ENCODE measurements at places on chromosomes 5 and 9.

DNA sequence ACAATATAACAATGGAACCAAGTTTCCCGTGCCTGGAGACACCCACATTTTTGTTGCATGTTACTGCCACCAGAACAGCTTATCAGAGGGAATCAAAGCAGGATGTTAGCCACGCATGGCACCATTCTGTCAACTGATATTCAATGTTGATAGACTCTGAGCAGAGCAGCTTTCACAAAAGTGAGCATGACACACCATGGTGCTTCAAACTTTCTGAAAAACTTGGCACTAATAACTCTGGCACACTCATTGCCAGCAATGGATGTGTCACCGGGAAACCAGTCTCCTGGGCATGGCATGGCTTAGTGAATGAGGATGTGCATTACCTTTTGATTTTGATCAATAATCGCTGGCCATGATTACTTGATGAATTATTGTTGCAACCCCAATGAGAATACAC lies 19.7 kb downstream of the NIPSNAP3B start:
- DNase-seq: no peak

- DNase-seq: no peak
Observed at GRCh38 chr5:143851383-143851782, 39.4 kb downstream of the HMHB1 start.

DNA sequence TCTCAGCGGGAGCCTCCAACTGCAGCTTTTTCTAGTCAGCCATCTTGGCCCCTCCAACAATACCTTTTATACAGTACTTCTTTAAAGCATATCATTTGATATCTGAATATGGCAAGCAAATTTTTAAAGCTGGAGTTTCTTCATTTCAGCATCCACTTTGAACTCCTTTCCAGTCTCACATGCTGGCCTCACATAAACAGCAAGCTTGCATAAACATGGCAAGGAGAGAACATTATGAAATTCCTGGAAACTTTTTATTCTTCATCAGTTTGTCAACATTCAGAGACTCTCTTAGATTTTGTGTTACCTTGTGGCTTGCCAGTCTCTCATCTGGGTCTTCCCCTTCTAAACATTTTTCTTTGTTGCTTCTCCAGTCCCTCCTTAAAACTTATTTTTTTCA lies 745.3 kb downstream of the NR2F1-AS1 start:
- no peak for DNase-seq

DNA sequence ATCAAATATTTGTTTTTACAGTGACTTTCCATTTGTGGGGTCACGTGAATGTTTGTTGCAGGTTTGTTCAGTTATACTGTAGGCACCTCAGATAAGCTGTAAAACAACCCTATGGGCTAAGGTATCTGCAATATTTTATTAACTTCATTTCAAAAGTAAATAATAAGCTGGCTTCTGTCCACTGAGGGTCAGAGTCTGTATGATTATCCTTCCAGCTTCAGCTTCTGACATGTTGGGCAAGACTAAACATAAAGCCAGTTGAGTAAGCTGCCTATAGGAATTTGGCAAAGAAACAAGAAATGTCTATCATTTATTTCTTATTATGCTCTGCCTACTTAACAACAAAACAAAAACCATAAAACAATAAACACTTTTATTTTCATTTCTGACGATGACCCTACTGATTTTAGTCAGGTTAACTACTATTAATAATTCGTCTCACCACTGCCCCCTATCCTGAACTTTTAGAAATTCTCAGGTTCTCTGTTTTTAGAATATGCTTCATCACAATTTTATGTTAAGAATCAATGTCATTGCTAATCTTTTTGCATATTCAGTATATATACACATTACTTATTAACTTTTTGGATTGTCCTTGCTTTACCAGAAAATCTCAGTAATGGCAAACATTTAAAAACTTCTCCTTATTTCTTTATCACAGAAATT lies 413.6 kb upstream of the ADAMTSL1 start:
- DNase-seq: no peak

- DNase-seq: no peak
Observed at GRCh38 chr5:99795031-99795430, 740.1 kb upstream of the FAM174A start.

DNA sequence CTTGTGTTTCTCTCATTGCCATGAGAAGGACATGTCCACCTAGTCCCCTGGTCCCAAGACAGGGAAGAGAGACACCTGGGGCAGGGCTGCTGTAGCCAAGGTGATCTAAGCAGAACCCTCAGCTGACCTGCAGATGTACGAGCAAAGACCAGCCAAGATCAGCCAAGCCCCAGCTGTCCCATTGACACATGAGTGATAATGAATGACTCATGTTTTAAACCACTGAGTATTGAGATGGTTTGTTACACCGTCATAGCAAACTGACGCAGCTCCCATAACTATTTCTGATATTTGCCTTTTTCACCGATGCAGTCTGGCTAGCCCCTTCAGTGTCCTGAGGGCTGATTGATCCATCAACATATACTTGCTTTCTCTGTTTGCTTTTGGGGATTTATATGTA lies 6.7 kb downstream of the OR1K1 start:
- no peak for DNase-seq

GRCh38 chr9:8806150-8806549 lies 1006.6 kb upstream of the DMAC1 start:
- DNase-seq: no peak

GRCh38 chr5:14467886-14468285 lies 113.7 kb upstream of the OTULINL start:
- no peak for DNase-seq

DNA sequence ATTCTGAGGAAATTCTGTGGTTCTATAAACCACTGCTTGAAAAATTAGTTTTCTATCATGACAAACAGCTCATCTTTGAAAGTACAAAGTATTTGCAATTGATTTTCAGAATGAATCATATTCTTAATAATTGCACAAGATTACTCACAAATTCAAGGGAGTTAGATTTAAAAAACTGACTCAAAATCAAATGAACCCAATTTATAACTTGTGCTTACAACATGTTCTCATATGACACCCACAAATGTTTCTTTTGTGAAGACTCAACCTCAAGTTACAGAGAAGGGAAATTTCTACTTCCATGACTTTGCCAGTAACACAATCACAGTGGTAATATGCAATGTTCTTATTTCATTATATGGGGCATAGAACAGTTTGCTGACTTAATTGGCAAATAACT lies 272.0 kb upstream of the ACTBL2 start:
- DNase-seq: no peak

DNA sequence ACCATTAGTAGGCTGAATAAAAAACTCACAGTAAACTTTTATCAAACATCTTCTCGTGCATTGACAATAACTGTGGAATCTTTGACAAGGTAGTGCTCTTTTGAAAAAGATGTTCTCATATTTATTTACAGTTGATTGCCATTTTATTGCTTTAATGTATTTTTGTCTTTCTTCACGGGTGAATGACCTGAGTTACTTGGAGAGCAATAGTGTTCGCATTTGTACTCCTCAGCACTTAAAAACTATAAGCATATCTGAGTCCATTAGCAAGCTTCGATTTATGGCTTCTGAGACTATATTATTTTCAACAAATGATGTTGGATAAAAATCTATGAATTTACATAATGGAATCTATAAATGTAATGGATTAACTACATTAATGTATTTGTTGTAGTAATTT lies 1012.3 kb downstream of the CDH9 start:
- peak; percentile 2 for DNase-seq

GRCh38 chr5:107388141-107388861 lies 282.4 kb downstream of the EFNA5 start:
- no peak for DNase-seq

GRCh38 chr5:149584121-149584520 lies 2.8 kb downstream of the ARHGEF37 start:
- peak; percentile 16 for DNase-seq

DNA sequence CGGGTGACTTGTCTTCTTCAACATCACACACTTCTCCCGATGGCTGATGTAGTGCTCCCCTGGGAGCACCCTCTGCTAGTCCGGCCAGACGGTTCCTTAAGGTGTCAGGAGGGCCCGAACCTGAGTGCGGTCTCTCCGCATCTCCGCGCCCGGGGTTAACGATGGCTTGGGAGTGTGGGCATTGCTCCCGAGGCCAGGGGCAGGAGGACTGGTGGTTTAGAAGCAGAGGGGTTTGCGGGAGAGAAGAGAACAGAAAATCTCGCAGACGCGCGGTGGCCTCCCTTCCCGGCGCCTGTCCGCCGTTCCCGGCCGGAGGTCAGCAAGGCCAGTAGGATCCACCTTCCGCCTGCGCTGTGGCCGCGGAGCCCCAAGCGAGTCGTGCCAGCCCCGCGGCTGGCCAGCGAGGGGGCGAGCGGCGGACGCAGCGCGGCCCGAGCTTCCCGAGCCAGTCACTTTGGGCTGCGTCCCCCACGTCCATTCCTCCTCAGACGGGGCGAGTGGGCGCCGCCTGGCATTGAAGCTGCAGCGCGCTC lies 700 bp downstream of the CDO1 start:
- peak; percentile 24 for DNase-seq

- DNase-seq: no peak
Observed at GRCh38 chr5:96703995-96704394, 41.8 kb downstream of the CAST start.

DNA sequence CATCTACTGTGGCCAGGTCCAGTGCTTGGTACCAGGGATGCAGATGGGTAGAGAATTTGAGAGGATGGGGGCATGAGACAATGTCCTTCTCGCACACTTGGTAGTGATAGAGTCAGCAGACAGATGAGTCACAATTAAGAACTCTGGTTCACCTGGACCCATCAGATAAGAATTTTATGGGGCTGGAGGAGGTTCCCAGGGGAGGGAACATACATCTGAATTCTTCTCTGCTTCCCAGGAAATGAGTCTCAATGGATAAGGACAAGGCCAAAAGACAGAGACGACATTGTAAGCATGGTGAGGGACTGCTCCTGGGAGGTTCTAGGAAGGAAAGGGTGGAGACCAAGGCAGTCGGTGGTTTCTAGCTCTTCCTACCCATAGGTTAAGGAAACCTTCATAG lies 5.3 kb downstream of the SLC4A9 start:
- DNase-seq: no peak

GRCh38 chr5:20683241-20683940 lies 695.4 kb upstream of the CDH18 start:
- no peak for DNase-seq

DNA sequence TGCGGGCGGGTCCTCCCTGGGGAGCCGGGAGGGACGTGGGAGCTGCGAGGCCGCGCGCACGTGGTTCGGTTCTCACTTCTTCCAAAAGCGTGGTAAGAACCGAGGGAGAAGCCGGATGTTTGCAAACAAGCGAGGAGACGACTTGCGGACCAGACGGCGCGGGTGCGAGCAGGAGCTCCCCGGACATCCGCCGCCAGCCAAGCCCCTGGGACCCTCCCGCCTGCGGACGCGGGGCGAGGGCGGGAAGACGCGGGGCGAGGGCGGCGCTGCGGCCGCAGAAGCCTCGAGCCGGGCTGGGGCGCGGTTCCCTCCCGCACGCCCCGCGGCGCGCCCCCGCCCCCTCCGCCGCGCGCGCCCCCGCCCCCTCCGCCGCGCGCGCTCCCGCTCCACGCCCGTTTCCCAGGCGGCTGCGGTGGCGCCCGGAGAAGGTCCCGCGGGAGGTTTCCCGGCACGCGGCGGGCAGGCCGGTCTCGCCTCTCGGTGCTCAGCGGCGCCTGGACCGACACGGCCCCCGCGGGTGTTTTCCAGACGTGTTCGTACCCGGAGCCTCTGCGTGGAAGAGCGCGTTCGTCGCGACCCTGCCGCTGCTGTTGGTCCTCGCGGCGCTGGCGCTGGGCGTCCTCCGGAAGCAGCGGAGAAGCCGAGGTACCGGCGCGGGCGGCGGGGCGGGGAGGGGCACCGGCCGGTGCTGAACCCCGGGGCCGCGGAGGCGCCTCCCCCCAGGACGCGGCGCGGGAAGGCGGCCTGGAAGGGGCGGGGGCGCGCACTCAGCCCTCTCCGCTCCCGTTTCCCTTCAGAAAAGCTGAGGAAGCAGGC lies 12.8 kb downstream of the BTNL9 start:
- no peak for DNase-seq

- DNase-seq: no peak
Observed at GRCh38 chr9:98864281-98865174, 57.1 kb downstream of the GALNT12 start.

DNA sequence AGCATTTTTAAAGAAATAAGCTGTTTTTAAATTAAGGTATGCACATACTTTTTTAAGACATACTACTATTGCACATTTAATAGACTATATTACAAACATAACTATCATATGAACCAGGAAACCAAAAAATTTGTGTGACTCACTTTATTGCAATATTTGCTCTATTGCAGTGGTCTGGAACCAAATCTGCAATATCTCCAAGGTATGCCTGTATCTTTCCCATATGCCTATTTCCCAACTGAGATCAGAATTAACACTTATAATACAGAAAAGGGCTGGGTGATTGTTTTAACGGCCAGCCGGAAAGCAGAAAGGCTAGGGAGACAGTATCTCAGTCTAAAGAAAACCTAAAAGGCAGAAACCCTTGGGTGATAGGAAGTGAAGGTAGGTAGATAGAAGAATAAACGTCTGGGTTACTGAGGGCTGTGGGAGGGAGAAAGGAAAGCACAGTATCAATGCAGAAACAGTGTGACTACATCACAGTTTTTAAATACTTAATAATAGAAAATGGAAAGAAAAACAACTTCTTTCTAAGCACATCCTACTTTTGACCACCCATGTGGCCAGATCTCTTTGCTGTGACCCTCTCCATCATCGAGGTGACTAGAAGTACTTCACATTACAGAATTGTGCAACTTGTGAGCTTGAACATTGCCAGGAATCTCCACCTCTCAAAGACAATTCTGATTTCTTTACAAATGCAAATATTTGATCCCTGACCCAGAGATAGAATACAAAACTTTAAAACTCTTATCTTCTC lies 126.4 kb downstream of the LPAR1 start:
- no peak for DNase-seq

DNA sequence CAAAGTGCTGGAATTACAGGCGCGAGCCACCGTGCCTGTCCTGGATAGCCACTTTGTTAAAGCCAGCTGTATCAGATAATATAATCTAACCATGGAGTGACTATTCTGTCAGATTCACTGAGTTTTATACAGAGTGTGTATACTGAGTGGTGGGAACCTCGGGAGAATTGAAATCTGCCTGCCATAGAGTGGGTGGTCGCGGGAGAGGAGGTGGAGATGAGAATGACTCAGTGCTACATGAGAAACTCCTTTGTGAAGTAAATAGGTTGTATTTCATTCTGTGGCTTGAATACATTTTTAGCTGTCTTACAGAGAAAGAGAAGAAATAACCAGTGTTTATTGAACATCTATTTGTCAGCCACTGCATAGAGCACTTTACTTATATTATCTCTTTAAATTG lies 26.4 kb downstream of the ATP6V0E1 start:
- no peak for DNase-seq

DNA sequence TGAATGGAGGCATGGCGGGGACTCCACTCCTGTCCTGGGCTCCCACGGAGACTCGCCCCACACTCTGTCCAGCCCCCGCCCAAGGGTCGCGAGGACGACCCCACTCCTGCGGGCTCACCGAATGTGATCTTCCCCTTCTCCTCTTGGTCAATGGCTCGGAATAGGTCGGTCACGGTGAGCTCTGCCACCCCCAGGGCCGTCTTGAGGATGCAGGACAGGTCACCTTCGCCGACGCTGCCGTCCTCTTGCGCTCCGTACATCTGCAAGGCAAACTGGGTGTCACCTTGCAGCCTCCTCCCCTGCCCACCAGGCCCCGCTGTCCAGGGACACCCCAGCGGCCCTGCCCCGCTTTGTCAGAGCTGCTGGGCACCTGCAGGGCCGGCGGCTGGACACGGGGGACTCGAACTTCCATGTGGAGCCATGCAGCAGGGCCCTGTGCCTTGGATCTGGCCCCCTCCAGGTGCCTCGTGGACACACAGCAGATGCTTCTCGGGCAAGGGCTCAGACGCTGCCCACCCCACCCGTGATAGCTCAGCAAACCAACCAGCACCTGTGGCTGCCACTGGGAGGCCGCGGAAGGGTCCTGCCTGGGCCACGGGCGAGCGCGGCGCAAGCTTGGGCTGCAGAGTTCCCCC lies 21.5 kb upstream of the SLC6A3 start:
- DNase-seq: no peak

Data from NCI-H1092 treated with DMSO at 0.1 percent for 48 hours (cell line).